GM06990 (cell line): ENCODE measurements at places on chromosomes 12 and 14.

- DNase-seq, result no peak
These were observed 158.5 kb downstream of the PRKCH start for GRCh38 chr14:61479746-61480502.

DNA sequence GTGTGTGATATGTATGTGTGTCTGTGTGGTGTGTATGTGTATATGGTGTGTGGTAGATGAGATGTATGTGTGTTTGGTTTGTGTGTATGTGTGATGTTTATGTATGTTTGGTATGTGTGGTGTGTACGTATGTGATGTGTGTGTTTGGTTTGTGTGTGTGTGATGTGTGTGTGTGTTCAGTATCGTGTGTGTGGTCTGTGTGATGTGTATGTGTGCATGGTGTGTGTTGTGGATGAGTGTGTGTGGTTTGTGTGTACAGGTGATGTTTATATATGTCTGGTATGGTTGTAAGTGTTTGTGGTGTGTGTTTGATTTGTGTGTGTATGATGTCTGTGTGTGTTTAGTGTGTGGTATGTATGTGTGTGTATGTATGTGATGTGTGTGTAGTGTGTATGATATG, 199.4 kb downstream of the SUDS3 start:
- no peak for DNase-seq

- no peak for DNase-seq
These were observed 56.7 kb downstream of the TTC7B start for GRCh38 chr14:90759370-90760077.

DNA sequence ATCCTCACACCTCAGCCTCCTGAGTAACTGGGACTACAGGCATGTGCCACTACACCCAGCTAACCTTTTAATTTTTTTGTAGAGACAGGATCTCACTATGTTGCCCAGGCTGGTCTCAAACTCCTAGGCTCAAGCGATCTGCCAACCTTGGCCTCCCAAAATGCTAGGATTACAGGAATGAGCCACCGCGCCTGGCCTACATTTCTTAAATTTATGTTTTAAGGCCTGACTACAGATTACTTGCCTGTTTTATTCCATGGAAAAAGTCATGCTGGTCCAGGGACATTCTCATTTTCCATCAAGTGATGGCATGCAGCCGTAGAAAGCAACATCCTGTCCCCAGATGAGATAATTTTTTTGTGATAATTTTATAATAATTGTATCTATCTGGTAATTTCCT, 6.1 kb downstream of the CD9 start:
- no peak for DNase-seq

- DNase-seq, result no peak
These were observed 14.8 kb downstream of the DDX24 start for GRCh38 chr14:94066089-94066676.
